ENCODE measurements at places on chromosomes 4 and X. TPM values are rescaled to one million over a fixed set of nuclear protein-coding genes. Genes with fewer than 3 reads are reported as not detected.
A peak's percentile ranks its signal among the peaks of the same experiment; 100 is the strongest.

GRCh38 chr4:185201977-185202962 lies 1.5 kb downstream of the CFAP97 start:
- no peak overlapping the region for H3K4me3 ChIP-seq
- peaks cover 9% of the 10 kb centered on the region for H3K4me1 ChIP-seq
- H3K36me3 ChIP-seq = no peaks in the 10 kb centered on the region
- no peaks in the 10 kb centered on the region for H3K27me3 ChIP-seq
- DNase-seq = no peak
- H3K27ac ChIP-seq = no peak overlapping the region

DNA sequence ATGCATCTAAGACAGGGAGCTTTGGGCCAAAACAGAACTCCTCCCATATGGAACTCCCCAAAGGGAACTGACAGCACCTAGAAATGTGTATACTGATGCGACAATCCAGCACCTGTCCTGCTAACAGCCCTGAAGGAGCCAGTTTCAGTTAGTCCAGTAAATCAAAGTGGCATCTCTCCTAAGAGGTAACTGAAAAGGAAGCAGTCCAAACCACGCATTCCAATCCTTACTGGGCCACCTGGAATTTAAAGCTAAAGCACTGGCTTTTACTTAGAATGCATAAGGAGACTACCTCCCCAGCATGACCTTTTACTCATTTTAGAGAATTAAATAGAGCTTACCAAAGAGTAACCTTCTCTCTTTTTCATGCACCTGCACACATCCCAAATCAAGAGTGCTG lies 586.8 kb upstream of the PITX2 start:
- no peaks in the 10 kb centered on the region for H3K36me3 ChIP-seq
- no peaks in the 10 kb centered on the region for H3K4me1 ChIP-seq
- H3K4me3 ChIP-seq = no peak overlapping the region
- no peak for DNase-seq
- H3K27ac ChIP-seq = no peak overlapping the region
- no peaks in the 10 kb centered on the region for H3K27me3 ChIP-seq

Gene LRIT3
- 0.37 TPM for total RNA-seq

GRCh38 chr4:182494103-182494502 lies 250.9 kb downstream of the TENM3 start:
- no peak overlapping the region for H3K4me3 ChIP-seq
- no peak overlapping the region for H3K27ac ChIP-seq
- no peaks in the 10 kb centered on the region for H3K4me1 ChIP-seq

- H3K36me3 ChIP-seq = no peaks in the 10 kb centered on the region
- no peak for DNase-seq
- H3K4me1 ChIP-seq = no peaks in the 10 kb centered on the region
- H3K27me3 ChIP-seq = no peaks in the 10 kb centered on the region
- H3K4me3 ChIP-seq = no peak overlapping the region
Observed at GRCh38 chr4:4668355-4669210, 126.7 kb upstream of the STX18 start.

Gene SMS
- total RNA-seq = 38.8 TPM

- peaks cover 11% of the 10 kb centered on the region for H3K4me1 ChIP-seq
- peak overlapping the region; percentile 76 for H3K4me3 ChIP-seq
- no peaks in the 10 kb centered on the region for H3K36me3 ChIP-seq
- peak; percentile 55 for DNase-seq
- peak overlapping the region; percentile 62 for H3K27ac ChIP-seq
Observed at GRCh38 chr4:40626183-40626990, 3.3 kb downstream of the RBM47 start.

DNA sequence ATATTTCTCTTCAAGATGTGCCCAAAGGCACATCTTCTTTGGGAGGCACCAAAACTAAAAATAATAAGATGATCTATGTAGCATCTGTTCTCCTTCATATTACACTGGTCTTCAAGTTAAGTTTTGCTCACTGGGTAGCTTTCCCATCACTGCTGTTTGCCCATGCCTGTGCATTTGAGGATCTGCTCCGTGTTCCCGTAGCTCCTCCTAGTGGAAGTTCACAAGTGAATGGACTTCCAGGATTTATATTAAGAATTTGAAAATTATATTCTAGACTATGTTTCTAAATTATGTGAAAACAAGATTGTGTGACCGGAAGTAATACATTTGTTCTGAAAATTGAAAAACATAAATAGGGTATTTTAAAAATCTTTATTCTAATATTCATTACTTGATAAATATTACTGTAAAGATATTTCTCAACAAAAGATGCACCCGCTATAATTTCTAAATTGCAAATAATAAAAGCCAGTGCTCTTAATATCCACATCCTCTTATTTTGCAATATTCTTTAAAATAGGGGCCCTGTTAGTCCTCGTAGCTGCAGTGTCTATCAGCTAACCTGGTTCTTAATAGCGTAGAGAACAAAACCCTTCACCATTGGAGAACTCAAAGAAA lies 147.7 kb downstream of the RBM46 start:
- no peaks in the 10 kb centered on the region for H3K4me1 ChIP-seq
- DNase-seq = peak; percentile 53
- H3K27ac ChIP-seq = no peak overlapping the region
- no peaks in the 10 kb centered on the region for H3K36me3 ChIP-seq
- H3K4me3 ChIP-seq = no peak overlapping the region

Gene TNMD
- not detected for total RNA-seq

- no peak overlapping the region for H3K27ac ChIP-seq
- no peak overlapping the region for H3K4me3 ChIP-seq
- no peaks in the 10 kb centered on the region for H3K36me3 ChIP-seq
- no peak for DNase-seq
Observed at GRCh38 chr4:113094802-113095201, 45.3 kb downstream of the ANK2 start.

Gene PNPLA4
- 31.7 TPM for total RNA-seq

Gene SMARCAD1
- total RNA-seq = 35.6 TPM

DNA sequence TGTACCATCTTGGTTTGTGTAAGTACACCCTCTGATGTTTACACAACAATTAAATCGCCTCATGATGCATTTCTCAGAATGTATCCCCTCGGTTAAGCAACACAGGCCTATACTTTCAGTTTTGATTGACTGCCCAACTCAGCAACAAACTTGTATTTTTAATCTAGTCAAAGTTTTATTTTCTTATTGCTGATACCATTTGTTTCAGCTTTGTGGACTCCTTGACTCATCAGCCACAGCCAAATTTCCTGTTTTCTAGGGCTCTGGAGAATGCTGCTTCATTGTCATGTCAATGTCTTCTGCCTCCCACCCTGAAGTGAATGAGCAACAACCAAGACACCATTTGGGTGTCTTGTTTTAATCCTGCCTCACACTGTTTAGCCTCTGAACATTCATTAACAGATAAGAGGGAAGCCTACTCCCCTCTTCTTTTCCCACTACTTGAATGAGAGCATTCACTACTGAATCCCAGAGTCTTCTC lies 14.0 kb downstream of the BBS12 start:
- H3K4me3 ChIP-seq = no peak overlapping the region
- H3K27ac ChIP-seq = no peak overlapping the region
- H3K27me3 ChIP-seq = no peaks in the 10 kb centered on the region
- no peak for DNase-seq
- no peaks in the 10 kb centered on the region for H3K4me1 ChIP-seq

Gene MAGEE2
- not detected for total RNA-seq

Gene ZMAT1
- total RNA-seq = 28.2 TPM

GRCh38 chr4:56321251-56321650 lies 66.0 kb downstream of the AASDH start:
- no peak for DNase-seq
- no peaks in the 10 kb centered on the region for H3K36me3 ChIP-seq
- H3K4me1 ChIP-seq = no peaks in the 10 kb centered on the region
- H3K4me3 ChIP-seq = no peak overlapping the region

Gene POLN
- 23.7 TPM for total RNA-seq

Gene KLB
- 1.1 TPM for total RNA-seq

Gene CLCN4
- total RNA-seq = 5.4 TPM

Gene PNMA6F
- total RNA-seq = 1.2 TPM

Gene HSD17B13
- total RNA-seq = 0.94 TPM

DNA sequence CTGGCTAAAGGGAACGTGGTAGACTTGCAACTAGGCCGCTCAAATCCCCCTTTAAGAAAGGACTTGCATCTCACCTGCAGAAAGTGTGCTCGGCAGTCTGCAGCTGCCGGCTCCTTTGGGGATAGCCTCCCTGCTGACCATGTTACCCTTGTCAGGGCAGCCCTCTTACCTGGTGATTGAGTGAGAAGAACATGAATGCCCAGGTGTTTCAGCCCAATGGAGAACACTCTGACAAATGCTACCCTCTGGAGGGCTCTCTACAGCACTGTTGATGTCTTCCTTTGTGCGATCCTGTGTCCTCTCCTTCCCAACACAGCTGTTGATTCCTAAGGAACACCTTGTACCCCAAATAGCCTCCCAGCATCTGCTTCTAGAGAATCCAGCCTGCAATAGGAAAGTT lies 178.7 kb upstream of the LDB2 start:
- H3K27me3 ChIP-seq = no peaks in the 10 kb centered on the region
- DNase-seq = no peak
- no peak overlapping the region for H3K27ac ChIP-seq
- H3K4me1 ChIP-seq = no peaks in the 10 kb centered on the region
- H3K4me3 ChIP-seq = no peak overlapping the region

DNA sequence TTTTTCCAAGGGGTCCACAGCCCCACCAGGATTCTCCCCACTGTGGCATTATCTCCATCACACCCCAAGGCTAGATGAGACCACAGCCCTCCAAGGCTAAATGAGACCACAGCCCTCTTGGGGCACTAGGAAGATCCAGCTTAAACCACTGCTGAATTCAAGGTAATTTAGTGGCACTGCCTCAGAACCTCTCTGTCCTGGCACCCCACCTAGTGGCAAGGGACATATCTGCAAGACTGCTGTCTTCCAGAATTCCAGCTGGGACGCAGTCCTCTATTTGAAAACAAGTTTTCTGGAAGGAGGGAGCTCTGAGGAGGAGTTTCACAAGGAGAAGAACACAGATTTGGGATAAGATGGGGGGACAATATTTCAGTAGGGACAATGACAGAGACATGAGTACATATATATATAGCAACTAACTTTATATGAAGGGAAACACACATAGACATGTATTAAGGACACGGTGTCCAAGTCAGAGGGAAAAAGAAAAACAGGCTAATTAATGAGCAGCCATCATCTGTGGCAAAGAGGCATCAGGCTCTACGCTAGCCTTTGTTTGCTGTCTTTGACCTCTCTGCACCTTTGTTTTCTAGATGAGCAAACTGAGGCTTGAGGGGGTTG lies 9.3 kb downstream of the CETN2 start:
- H3K4me3 ChIP-seq = no peak overlapping the region
- DNase-seq = peak; percentile 36
- H3K27ac ChIP-seq = no peak overlapping the region
- no peaks in the 10 kb centered on the region for H3K27me3 ChIP-seq
- no peaks in the 10 kb centered on the region for H3K4me1 ChIP-seq
- H3K36me3 ChIP-seq = no peaks in the 10 kb centered on the region

- H3K27me3 ChIP-seq = no peaks in the 10 kb centered on the region
- H3K4me1 ChIP-seq = peaks cover 4% of the 10 kb centered on the region
- peak; percentile 70 for DNase-seq
- H3K4me3 ChIP-seq = peak within 1 kb of the TSS; percentile 68
- H3K27ac ChIP-seq = no peak within 1 kb of the TSS
Observed at GRCh38 chr4:83535520-83536361, at the start of gene GPAT3. TSS of gene GPAT3 (plus strand) at chr4:83536108. CDS start at chr4:83536623, 515 bp downstream.

GRCh38 chr4:76091052-76091451 lies 16.5 kb downstream of the ART3 start:
- no peak for DNase-seq
- H3K4me1 ChIP-seq = no peaks in the 10 kb centered on the region
- H3K36me3 ChIP-seq = no peaks in the 10 kb centered on the region
- H3K4me3 ChIP-seq = no peak overlapping the region
- H3K27ac ChIP-seq = no peak overlapping the region
- no peaks in the 10 kb centered on the region for H3K27me3 ChIP-seq

Gene NUDT9
- 38.0 TPM for total RNA-seq

Gene VSIG1
- 193 TPM for total RNA-seq

Gene ABCG2
- 9.4 TPM for total RNA-seq

Gene UGT2B15
- not detected for total RNA-seq

DNA sequence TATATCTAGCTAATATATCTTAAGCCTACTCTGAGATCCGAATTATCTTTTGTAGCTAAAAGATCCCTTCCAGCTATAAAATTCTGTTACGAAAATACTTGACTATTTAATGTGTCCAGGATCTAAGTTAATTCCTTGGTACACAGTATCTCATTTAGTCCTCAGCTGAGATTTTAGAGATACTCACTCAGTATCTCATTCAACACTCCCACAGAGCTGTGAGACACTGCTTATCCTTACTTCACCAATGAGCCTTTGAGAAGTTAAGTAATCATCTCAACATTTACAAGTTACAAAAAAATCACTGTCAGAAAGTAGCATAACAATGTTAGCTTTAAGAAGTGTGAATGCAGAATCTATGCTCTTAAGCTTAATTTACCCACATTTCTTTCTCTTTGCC lies 76.6 kb downstream of the LIMCH1 start:
- no peaks in the 10 kb centered on the region for H3K27me3 ChIP-seq
- H3K4me3 ChIP-seq = no peak overlapping the region
- H3K4me1 ChIP-seq = peaks cover 3% of the 10 kb centered on the region
- no peak for DNase-seq
- H3K27ac ChIP-seq = no peak overlapping the region
- no peaks in the 10 kb centered on the region for H3K36me3 ChIP-seq

- H3K27ac ChIP-seq = no peak overlapping the region
- no peak overlapping the region for H3K4me3 ChIP-seq
- H3K36me3 ChIP-seq = no peaks in the 10 kb centered on the region
- DNase-seq = no peak
- no peaks in the 10 kb centered on the region for H3K27me3 ChIP-seq
Observed at GRCh38 chr4:1409491-1410425, 3.5 kb upstream of the NKX1-1 start.

GRCh38 chr4:3223956-3224748 lies 24.8 kb upstream of the MSANTD1 start:
- no peak overlapping the region for H3K27ac ChIP-seq
- H3K4me3 ChIP-seq = no peak overlapping the region
- H3K4me1 ChIP-seq = no peaks in the 10 kb centered on the region
- DNase-seq = no peak
- H3K27me3 ChIP-seq = no peaks in the 10 kb centered on the region
- H3K36me3 ChIP-seq = no peaks in the 10 kb centered on the region

DNA sequence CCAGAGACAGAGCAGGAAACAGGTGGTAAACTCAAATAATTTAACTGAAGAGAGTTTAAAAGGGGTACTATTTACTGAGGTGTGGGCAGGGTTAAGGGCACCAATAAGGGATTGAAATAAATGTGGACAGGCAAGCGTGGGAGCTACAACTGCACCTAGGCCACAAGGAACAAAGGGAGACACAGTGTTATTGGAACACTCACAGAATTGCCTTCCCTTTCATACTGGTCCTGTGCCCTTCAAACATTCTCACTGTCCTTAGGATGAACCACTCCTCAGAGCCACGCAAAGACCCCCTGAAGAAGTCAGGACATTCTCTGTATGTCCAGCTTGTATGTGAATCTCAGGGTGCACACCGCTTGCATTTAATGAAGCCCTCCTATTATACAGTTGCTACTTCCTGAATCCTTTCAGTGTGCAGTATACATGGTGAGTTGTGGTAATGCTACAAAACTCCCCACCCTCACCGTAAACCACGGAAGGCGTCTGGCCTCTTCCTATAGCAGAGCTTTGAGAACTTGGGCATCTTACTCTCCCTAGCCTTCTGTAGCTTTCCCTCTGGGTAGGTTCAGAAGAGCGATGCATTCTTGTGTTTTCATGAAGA lies 9.6 kb upstream of the MRPL1 start:
- no peaks in the 10 kb centered on the region for H3K36me3 ChIP-seq
- H3K4me3 ChIP-seq = no peak overlapping the region
- no peak for DNase-seq
- H3K4me1 ChIP-seq = no peaks in the 10 kb centered on the region
- no peak overlapping the region for H3K27ac ChIP-seq
- H3K27me3 ChIP-seq = no peaks in the 10 kb centered on the region

GRCh38 chr4:159027535-159027934 lies 75.3 kb upstream of the RAPGEF2 start:
- no peak for DNase-seq
- H3K27ac ChIP-seq = no peak overlapping the region
- no peaks in the 10 kb centered on the region for H3K4me1 ChIP-seq
